Right lobe of liver (tissue), 6 donors: ENCODE measurements at places on chromosomes 4 and X. TPM values are rescaled to one million over a fixed set of nuclear protein-coding genes. Genes with fewer than 3 reads are reported as not detected.

- DNase-seq, result no peak
- no peaks in the 10 kb centered on the region for H3K4me1 ChIP-seq
- H3K36me3 ChIP-seq, result no peaks in the 10 kb centered on the region
- no peak overlapping the region for H3K4me3 ChIP-seq
- H3K27ac ChIP-seq, result no peak overlapping the region
Measured at GRCh38 chr4:73220815-73221214, 37.8 kb downstream of the ANKRD17 start.

DNA sequence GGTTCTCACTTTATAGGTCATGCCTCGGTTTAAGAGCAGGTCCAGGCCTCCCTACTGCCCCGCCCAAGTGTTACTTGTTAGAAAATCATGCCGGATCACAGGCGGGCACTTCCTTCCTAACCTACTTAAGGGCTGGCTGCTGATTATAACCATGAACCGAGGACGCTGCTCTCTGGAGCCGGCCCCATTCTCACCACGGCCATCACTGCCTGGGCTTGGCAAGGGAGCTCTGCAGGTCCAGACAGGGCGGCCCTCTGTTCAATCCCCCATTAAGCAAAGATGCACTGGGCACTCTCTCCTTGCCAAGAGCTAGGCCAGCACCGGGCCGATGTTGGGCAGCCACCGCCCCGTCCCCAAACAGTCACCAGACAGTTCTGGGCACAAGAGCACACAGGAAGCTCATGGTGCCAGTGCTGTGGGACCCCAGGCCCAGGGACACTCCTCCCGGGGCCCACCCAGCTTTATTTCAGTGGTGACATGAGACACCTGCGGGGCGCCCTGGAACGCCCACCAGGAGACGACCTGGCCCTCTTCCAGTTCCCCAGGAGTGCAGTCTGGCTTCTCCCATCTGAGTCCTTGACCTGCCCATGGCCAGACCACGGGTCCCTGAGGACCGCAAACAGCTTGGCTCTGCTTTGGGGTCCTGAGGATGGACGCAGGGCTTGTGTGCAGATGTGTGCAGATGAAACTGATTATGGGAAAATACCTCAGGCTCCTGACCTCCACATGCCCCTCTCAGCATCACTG is 44.0 kb downstream of the ABLIM2 start:
- no peaks in the 10 kb centered on the region for H3K4me1 ChIP-seq
- H3K4me3 ChIP-seq, result no peak overlapping the region
- no peaks in the 10 kb centered on the region for H3K27me3 ChIP-seq
- DNase-seq, result no peak

Gene EDA
- total RNA-seq, result 2.1 TPM

- H3K4me1 ChIP-seq, result no peaks in the 10 kb centered on the region
- H3K4me3 ChIP-seq, result no peak overlapping the region
- H3K27me3 ChIP-seq, result no peaks in the 10 kb centered on the region
- no peak overlapping the region for H3K27ac ChIP-seq
- H3K36me3 ChIP-seq, result no peaks in the 10 kb centered on the region
Measured at GRCh38 chr4:94814237-94814636, 56.5 kb downstream of the BMPR1B start.

Gene GABRA4
- total RNA-seq, result not detected
